ENCODE measurements at places on chromosomes 1 and 21.

- no peak for DNase-seq
Observed at GRCh38 chr1:206012086-206012859, 9.1 kb upstream of the RAB7B start.

- DNase-seq, result no peak
Observed at GRCh38 chr1:82449506-82450057, 648.8 kb downstream of the ADGRL2 start.

DNA sequence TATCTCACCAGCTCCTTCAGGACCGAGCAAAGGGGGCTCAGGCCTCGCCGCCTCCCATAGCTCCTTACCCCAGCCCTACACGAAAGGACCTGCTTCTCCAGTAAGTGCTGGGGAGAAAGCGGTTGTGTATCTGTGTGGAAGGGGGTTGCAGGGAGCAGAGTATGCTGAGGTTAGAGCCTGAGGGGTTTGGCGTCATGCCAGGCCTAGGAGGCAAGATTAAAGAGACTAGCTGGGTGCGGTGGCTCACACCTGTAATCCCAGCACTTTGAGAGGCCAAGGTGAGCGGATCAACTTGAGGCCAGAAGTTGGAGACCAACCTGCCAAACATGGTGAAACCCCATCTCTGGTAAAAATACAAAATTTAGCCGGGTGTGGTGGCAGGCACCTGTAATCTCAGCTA is 14.1 kb upstream of the RASSF5 start:
- DNase-seq, result no peak

- DNase-seq, result no peak
Observed at GRCh38 chr1:156882543-156882942, 11.0 kb upstream of the PEAR1 start.

GRCh38 chr1:29517251-29518086 is 281.1 kb downstream of the PTPRU start:
- DNase-seq, result no peak

GRCh38 chr1:204848579-204848978 is 22.1 kb upstream of the NFASC start:
- no peak for DNase-seq

GRCh38 chr1:110903853-110904500 is 31.0 kb downstream of the CD53 start:
- no peak for DNase-seq

DNA sequence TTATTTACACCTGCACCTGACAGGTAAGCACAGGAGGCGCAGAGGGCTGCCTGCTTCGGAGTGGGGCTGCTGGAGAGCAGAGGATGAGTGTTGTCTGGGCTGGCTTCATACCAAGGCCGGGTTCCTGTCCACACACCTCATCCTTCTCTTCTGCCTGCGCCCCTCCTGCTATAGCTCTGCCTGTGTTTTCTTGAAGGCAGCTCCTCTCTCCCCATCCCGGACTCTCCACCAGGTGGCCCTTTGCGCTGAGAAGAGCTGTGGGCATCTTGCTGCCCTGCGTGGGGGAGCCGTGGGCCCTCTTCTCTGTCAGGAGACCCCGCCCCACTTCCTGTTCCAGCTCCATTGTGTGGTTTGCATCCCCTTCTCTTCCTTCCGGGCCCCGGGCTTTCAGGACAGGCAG is 35.0 kb downstream of the ARHGEF10L start:
- no peak for DNase-seq

GRCh38 chr1:4010284-4010683 is 110.2 kb upstream of the C1orf174 start:
- DNase-seq, result no peak

DNA sequence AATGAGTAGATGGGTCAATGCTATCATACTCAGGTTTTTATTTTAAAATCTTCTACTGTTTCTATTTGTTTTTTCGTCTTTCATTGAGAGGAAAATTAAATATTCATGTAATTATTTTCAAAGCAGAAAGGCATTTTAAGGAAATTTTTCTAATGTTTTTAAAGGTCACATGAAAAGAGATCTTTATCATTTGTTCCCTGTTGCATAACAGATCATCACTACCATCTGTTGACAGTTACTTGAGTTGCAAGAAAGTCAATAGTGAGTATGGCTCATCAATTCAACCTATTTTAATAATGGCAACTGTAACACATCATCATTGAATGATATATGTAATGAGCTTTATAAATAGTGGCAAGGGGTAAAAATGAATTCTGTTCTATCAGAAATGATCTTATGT is 369.7 kb downstream of the DPYD start:
- DNase-seq, result no peak

- peak; percentile 5 for DNase-seq
Observed at GRCh38 chr1:98870959-98871903, 133.4 kb downstream of the PLPPR5 start.

- no peak for DNase-seq
Observed at GRCh38 chr21:26732432-26733221, 112.6 kb downstream of the ADAMTS1 start.

DNA sequence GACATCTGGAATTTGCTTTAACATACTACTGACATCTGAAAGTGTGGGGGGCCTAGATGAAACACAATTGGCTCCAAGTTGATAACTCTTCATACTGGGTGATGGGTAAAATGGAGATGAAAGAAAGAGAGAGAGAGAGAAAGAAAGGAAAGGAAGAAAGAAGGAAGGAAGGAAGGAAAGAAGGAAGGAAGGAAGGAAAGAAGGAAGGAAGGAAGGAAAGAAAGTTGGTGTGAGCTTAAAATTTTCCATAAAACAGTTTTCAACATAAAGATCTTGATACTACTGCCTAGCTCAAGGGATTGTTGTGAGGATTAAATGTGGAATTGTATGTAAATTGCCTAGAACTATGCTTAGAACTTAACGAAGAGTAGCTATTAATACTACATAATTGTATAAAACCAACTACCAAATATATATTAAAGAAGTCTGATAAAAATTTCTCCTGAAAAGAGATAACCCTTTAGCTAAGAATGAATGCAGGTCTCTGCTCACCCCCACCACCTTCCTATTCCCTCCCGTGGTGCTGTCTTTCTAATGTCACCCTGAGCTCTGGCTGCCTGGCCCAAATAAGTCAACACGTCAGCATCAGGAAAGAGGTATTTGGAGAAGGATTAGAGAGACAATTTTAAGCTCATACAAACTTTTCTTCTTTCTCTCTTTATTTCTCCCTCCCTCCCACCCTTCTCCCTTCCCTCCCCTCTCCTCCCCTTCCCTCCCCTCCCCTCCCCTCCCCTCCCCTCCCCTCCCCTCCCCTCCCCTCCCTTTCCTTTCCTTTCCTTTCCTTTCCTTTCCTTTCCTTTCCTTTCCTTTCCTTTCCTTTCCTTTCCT is 89.3 kb upstream of the SGIP1 start:
- no peak for DNase-seq

GRCh38 chr1:173863224-173864161 is 4.3 kb downstream of the GAS5 start:
- DNase-seq, result no peak

DNA sequence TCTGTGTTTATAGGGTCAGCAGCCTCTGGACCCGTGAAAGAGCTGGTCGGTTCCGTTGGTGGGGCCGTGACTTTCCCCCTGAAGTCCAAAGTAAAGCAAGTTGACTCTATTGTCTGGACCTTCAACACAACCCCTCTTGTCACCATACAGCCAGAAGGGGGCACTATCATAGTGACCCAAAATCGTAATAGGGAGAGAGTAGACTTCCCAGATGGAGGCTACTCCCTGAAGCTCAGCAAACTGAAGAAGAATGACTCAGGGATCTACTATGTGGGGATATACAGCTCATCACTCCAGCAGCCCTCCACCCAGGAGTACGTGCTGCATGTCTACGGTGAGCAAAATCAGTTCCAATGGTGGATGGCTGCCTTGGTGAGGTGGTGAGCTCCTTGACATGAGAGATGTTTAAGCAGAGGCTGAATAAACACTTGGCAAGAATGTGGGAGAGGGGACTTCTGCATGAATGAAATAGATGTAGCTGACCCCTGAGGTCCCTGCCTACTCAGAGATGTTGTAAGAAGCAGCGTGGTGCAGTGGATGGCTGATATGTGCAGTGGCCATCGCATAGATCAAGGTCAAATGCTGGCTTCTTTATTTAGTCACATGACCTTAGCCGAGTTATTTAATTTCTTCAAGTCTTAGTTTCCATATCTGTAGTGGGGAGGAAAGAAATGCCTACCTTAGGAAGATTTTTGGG is 9.3 kb downstream of the SLAMF7 start:
- DNase-seq, result no peak

- no peak for DNase-seq
Observed at GRCh38 chr1:231383159-231383860, 38.8 kb downstream of the EGLN1 start.

- no peak for DNase-seq
Observed at GRCh38 chr1:3097861-3098260, 28.9 kb downstream of the PRDM16 start.

DNA sequence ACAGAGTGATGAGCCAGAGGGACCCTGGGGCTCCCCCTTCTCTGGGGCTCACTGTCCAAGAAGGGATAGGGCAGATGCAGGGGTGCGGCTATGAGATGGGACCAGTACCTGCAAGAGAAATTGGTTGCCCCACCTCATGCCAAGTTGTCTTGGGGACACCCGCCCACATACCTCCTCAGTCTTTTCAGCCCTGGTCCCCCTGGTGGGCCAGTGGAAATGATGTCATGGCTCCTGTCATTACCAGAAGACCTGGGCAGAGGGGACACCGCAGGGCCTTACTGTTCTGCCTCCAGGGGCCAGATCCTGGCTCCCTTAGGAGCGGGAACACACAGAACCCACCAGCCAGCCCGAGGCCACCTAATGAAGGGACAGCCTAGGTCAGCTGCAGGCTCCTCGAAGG is 63.2 kb downstream of the CDK18 start:
- DNase-seq, result no peak

DNA sequence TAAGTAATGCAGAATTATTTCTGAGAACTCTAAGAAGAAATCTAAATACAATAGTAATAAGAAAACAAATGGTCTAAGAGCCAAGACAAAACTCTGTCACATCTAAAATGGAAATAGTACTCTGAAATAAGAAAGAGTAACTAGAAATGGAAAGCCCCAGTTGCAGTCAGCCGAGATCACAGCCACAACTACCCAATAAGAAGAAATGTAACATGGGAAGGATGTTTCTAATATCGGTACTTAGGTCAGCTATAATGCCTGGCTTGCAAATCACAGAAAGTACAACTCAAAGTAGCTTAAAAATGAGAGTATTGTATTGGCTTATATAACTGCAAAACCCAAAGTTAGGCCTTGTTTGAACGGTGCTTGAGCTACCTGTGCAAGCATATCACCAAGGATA is 58.6 kb upstream of the USP25 start:
- DNase-seq, result no peak

- no peak for DNase-seq
Observed at GRCh38 chr1:69671363-69672010, 103.8 kb downstream of the LRRC7 start.

- DNase-seq, result no peak
Observed at GRCh38 chr1:102821707-102822106, 286.6 kb downstream of the COL11A1 start.

DNA sequence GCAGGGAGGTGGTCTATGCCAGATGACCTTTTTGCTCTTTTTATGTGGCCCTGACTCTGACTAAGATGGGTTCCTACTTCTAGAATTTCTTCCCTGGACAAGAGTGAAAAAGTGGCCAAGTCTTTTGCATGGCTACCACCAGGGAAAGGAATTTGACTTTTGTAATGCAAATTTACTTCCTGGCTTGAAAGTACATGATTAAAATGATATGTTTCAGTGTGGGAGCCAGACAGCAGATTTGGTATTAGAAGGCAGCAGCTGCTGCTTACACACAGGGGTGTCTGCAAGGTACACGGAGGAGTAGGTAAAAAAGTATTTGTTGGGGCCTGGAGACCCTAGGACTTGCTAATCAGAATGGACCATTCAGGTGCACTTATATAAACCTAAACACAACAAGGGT is 78.4 kb downstream of the KCND3 start:
- no peak for DNase-seq

- no peak for DNase-seq
Observed at GRCh38 chr1:163231385-163231784, 28.7 kb upstream of the RGS5 start.

GRCh38 chr1:16183179-16183578 is 27.3 kb upstream of the EPHA2 start:
- no peak for DNase-seq

- DNase-seq, result no peak
Observed at GRCh38 chr1:17922833-17923232, 167.7 kb downstream of the ACTL8 start.

DNA sequence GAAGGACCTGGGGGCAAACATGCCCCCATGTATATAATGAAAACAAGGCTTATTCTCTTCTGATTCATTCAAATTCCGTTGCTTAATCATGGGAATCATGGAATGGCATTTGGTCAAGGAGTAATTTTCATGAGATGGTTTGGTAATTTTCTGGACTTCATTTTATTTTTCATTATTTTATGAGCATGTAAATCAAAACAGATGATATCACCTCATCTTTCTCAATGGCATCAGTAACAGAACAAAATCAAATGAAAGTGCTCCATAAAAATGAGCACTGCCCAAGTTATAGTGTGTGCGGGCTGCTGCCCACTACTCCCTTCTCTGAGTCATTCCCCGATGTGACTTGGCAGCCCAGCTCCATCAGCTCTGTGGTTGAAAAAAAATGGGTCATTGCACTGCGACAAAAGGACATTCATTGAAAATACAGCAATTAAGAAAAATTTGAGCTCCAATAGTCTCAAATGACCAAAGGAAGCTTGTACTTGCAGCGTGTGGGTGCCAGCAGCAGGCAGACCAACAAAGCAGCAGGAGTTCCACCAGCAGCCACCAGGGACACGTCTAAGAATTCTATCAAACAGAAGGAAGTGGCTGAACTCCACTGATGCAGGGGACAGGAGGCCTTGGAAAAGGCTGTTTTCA is 84.3 kb upstream of the VAV3 start:
- DNase-seq, result no peak

DNA sequence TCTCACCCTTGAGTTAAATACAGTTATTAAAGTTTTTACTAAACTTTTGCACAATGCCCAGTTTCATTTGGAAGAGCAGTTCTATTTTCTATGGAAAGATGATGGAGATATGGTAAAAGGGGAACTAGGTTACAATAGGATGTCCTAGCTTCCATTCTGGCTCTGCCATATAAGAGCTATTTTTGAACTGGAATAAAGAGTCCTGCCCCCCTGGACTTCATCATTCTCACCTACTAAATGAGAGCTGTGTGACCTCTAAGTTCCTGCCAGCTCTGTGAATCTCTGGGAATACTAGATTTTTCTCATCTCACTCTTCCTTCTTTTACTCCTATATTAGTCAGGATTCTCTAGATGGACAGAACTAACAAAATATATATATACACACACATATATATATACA is 106.3 kb downstream of the PRRX1 start:
- DNase-seq, result no peak

DNA sequence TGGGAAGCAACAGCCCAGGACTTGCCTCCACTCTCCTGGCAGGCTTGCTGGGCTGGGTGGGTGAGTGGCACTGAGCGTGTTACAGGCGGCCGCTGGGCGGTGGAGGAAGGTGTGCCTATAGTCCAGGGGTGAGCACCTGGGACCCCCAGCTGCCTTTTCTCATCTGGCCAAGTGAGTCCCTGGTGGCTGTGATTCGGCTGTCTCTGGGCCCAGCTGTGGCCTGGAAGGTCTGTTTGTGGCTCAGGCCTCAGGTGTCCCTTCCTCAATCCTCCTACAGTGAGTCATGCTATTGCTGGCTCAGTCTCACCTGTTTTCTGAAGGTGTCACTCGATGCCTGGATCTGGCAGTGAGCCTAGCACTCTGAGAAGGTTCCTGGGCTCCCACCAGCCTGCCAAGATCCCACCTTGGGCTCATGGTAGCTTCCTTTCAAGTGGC is 564.2 kb downstream of the PTPRU start:
- no peak for DNase-seq
